ENCODE measurements at places on chromosomes 7 and 10.
A peak's percentile ranks its signal among the peaks of the same experiment; 100 is the strongest.

DNA sequence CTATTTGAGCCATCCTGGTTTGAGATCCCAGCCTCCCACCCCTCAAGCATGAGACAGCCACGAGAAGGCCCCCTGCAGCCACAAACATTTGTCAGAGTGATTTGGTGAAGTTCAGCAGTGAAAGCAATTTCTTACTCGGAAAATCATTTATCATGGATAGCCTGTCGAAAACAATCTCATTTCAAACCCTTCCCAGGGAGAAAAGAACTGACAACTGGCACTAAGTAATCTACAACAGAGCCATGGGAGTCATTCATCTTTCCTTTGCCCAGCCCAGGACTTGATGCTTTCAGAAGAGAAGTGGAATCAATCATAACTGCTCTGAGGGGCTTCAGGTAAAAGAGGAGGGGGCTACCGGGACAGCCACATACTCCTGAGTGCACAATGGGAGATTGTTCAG, 411.2 kb downstream of the KCNMA1 start:
- DNase-seq: no peak

DNA sequence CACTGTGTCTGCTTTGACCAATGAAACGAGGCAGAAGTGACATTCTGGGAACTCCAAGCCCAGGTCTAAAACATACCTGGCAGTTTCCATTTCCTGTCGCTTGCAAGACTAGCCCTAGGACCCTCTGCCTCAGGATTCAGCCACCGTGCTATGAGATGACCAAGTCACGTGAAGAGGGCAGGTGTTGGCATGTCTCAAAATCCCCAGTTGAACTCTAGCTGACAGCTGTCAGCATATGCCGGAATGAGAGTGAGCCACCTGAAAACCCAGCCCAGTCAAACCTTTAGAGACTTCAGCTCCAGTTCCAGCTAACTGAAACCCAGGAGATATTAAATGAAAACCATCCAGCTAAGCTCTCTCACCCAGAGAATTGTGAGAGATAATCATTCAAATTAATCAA, 89.9 kb upstream of the PPP1R3A start:
- no peak for DNase-seq

- DNase-seq: no peak
Observed at GRCh38 chr7:151891753-151892152, 14.8 kb upstream of the PRKAG2 start.

GRCh38 chr7:11706666-11707605, 125.1 kb downstream of the THSD7A start:
- no peak for DNase-seq

- no peak for DNase-seq
Observed at GRCh38 chr10:124152139-124153022, 59.0 kb upstream of the CHST15 start.

GRCh38 chr10:34341473-34341872, 473.6 kb downstream of the PARD3 start:
- DNase-seq: no peak

GRCh38 chr10:5503477-5503835, 4.1 kb upstream of the CALML5 start:
- no peak for DNase-seq

DNA sequence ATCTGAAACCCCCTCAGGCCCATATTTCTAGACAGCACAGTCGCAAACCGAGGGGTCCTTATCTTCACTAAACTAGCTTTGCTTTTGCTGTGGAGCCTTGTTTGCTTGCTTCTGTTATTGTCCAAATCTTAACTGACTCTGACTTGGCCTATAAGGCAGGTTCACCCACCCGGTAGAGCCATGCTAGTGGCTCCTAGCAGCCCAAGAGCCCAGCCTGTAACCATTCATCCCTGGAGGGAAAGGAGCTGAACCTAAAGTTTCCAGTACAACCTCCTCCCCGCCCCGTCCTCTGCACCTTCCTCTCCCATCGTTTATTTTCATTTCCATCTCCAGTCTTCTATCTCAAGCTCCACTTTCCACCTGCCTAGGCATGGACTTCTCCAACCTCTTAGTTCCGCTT, 345.7 kb downstream of the PTPRN2 start:
- DNase-seq: no peak

GRCh38 chr7:106626376-106627164, 34.4 kb downstream of the CCDC71L start:
- DNase-seq: no peak

DNA sequence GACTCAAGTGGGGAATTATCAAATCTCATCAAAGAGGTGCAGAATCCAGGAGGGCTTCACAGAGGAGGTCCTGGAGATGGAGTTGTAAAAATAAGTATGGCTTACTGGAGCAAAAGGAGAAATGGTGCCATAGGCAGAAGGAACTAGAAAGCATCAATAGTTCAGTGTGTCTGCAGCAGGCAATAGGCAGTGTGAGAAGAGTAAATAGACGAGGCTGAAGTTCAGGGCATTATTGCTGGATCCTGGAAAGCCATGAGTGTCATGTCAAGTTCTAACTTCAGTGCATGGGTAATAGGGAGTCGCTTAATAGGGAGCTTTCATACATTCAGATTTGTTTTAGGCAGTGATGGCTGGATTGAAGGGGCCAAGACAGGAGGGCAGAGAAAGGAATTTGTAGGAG, 39.3 kb downstream of the CYP26A1 start:
- DNase-seq: no peak

DNA sequence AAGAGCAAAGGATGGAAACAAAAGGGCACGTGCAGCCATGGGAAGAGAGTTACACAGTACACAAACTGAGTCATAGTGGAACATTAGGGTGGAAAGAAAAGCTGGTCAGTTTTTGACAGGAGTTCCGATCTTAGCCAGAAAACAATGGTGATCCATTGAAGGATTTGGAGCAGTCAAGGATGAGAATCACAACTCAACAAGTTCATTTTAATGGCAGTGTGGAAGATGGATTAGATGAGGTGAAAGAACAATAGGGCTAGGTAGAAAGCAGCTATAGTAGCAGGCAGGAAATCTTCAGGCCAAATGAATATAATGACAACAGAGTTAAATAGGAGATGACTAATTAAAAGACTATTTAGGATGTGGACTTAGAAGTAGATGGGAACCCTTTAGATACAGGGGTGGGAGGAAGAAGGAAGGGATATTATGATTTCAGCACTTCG, 136.3 kb downstream of the DOCK4 start:
- no peak for DNase-seq

DNA sequence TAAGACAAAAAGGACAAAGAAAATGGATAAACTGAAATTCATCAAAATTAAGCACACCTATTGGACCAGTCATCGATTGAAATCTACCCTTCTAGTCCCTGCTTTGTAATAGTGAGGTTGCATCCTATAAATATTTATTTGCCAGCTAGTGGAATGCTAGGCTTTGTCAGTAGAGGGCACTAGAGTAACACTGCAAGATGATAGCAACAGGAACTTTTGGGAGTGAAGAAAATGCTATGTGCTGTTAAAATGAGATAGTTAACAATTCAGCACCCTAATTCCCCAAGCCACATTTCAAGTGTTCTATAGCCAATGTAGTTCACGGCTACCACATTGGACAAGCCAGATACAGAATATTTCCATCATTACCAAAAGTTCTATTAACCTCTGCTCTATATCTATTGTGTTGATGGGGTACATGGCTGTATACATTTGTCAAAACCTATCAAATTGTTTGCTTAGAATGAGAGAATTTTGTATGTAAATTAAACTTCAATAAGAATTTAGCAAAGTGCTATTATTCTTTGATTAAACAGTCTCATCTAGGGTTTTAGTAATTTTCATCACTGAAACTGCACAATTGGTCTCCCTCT, 69.8 kb downstream of the LSMEM1 start:
- DNase-seq: peak; percentile 25

DNA sequence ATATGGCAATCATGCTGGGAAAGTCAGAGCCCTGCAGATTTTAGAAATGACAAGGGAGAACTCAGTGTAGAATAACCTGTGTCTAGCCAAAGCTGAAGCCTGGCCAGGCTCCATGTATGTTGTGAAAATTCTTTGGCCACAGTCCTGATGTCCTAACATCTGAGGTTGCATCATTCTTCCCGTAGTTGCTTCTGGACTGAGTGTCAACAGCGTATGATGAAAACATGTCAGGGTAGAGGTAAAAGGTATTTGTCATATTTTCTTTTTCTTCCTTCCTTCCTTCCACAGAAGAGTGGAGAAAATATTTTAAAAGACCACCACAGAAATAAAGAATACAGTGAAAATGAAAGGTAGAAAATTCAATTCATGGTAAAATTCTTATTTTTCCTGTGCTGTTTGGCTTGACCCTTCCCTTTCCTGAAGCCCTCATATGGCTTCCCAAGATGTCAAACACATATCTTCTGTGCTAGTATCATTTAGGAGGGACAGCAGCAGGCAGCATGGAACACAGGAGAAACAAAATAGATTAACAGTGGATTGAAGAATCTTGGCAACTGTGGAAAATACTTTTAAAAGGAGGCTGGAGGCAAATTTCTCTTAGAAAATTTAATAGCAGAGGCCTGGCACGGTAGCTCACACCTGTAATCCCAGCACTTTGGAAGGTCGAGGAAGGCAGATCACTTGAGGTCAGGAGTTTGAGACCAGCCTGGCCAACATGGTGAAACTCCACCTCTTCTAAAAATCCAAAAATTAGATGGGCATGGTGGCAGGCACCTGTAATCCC, 18.9 kb upstream of the NRBF2 start:
- DNase-seq: peak; percentile 86

DNA sequence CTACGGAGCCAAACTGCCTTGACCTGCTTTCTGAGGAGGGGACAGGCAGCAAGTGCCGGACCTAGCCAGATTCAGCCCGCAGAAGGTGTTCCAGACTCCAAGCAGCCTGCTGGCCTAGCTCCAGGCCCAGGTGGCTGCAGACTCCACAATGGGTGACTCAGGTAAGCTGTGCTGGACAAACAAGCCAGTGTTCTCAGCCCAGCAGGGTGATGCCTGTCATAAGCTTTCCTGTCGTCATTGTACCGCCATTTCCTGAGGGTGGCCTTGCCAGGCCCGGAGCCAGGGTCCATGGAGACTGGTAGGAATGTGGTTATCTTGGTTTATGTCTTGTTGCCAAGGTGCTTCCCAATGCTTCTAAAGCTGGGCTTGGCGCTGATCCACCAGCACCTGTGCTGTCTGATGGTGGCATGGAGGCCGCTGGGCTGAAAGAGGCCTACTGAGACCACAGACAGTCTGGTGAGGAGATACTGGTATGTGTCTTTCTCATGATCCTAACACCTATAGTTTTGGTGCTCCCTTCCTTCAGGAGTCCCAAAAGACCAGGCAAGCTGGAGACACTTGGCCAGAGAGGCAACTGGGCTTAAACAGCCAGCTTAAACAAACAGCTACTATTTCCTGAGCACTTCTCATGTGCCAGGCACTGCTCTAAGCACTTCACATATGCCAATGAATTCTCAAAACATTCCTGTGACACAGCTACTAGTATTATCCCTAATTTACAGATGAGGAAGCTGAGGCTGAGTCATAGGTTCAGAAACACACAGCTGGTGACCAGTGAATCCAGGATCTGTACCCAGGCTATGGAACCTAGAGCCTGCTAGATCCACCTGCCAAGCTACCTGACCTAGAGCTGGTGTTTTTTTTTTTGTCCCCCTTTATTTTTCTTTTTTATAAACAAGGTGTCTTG, 42.0 kb downstream of the ZC3HC1 start:
- no peak for DNase-seq

GRCh38 chr10:61475449-61475873, 22.3 kb upstream of the TMEM26 start:
- no peak for DNase-seq

- no peak for DNase-seq
Observed at GRCh38 chr7:151690606-151691005, 170.9 kb upstream of the RHEB start.

DNA sequence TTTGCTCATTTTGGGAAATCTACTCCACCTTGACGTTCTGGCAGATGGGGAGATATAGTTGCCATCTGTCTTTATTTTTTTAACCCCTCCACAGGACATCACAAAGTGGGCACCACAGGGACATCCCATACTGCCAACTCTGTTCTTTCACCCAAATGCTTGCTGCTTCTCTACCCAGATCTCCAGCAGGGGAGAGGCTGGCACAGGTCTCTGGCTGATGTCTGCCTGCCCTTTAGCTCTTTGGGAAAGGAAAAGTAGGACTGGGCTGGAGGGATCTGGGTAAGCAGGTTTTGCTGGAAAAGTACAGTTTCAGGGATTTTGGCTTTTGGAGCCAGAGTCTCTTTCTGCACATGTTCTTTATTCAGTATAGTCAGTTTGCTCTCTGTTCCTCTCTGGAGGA, 156.7 kb downstream of the ANLN start:
- DNase-seq: no peak

DNA sequence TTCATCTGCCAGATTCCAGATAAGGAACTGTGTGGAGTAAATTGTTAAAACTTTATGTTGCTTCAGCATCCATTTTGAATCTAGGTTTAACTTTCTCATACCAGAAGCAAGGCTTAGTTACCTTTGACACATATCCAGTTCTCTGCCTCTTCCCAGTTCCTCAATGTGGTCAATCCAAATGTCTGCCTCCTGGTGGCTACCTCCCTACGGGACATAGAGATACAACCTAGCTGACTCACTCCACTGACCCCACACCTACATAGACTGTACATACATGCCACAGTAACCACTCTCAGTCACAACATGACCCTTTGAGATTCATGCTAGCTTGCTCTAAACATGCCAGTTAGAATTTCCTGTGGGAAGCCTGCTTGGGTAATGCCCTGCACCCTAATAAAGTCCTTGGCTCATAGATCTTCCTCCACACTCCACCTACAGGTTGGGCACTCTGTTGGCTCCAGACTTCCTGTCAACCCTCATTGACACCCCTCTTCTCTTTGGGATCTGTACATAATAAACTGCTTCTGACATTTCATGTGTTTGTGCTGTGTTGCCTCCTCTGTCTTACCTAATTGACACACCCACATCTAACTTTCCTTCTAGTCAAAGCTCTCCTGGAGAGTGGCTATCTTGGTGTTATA, 278.1 kb downstream of the HTR7 start:
- DNase-seq: no peak

GRCh38 chr7:116222501-116222900, 12.2 kb downstream of the TES start:
- no peak for DNase-seq

GRCh38 chr7:45976485-45976856, 55.4 kb upstream of the IGFBP3 start:
- DNase-seq: no peak

DNA sequence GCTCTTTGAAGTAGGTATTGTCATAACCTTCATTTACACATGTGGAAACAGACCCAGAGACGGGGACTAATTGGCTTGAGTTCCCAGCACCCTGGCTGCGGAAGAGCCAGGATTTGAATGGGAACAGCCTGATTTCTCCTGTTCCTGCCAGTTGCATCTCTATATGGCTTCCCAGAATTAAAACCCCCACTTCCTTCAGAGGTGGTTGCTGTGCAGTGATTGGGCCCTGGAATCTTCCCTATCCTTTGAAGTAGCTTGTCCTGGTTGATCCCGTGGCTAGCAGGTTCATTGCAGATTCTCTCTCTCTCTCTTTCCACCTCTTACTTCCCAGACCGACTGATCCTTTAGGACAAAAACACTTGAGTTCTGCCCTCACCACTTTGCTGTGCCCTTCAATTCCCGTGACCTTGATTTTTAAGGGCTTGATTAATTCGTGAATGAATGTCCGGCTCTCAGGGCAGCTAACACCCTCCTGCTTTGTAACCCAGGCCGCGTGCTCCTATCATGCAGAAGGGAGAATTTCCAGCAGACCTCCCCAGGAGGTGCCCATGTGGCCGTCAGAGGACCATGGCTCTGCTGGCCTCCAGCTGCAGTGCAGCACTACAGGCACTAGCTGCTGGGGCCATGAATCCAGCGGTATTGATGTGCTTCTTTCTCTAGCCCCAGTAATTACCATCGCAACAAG, 120.6 kb upstream of the AGK start:
- no peak for DNase-seq

Data from AG09319 (cell line).